ENCODE measurements at places on chromosomes 11 and 22. TPM values are rescaled to one million over a fixed set of nuclear protein-coding genes. Genes with fewer than 3 reads are reported as not detected.

The GAL gene
- total RNA-seq, result not detected

DNA sequence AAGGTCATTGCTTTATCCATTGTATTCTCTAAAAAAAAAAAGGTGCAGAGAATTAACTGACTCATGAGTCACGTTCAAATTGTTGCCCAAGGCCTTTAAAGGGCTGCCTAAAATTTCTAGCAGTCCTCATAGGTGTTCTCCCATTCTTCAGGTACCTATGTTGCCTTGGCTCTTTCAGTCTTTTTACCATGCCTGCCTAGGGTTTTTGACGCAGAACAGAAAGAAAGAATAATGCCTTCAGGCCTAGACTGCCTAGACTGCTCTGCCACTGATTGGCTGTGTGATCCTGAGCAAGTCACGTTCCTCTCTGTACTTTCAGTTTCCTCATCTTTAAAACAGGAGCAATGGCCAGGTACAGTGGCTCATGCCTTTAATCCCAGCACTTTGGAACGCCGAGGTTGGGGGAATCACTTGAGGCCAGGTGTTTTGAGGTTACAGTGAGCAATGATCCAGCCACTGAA, 21.5 kb downstream of the CTSC start:
- no peak for DNase-seq

DNA sequence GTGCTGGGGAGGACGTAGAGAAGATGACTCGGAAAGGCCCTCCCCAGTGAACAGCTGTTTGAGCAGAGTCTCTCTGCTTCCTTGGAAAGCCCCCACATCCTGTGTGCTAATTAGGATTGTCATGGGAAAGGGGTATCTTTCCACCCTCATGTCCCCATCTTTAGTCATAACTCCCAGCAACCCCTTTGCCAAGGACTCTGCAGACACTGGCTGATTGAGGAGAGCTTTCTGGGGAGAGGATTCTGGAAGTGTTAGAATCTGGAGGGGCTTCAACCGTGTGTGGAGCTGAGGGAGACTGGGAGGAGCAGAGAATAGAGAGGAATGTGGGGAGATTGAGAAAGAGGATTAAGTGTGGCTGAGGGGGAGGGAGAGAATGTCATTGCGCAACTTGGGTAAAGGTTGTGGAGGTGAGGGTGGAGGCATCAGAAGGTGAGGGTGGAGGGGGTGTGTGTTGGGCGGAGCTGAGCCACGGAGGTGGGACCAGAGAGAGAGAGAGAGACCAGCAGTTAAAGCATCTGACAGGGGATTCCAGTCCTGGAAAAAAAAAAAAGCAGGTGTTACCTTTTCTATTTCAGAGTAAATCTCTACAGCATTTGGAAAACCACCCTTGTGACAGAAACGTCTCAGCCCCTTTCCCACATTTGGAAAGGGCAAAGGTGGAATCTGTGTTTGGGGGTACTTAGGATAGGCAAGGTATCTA, 2.2 kb downstream of the DTX4 start:
- DNase-seq, result no peak

DNA sequence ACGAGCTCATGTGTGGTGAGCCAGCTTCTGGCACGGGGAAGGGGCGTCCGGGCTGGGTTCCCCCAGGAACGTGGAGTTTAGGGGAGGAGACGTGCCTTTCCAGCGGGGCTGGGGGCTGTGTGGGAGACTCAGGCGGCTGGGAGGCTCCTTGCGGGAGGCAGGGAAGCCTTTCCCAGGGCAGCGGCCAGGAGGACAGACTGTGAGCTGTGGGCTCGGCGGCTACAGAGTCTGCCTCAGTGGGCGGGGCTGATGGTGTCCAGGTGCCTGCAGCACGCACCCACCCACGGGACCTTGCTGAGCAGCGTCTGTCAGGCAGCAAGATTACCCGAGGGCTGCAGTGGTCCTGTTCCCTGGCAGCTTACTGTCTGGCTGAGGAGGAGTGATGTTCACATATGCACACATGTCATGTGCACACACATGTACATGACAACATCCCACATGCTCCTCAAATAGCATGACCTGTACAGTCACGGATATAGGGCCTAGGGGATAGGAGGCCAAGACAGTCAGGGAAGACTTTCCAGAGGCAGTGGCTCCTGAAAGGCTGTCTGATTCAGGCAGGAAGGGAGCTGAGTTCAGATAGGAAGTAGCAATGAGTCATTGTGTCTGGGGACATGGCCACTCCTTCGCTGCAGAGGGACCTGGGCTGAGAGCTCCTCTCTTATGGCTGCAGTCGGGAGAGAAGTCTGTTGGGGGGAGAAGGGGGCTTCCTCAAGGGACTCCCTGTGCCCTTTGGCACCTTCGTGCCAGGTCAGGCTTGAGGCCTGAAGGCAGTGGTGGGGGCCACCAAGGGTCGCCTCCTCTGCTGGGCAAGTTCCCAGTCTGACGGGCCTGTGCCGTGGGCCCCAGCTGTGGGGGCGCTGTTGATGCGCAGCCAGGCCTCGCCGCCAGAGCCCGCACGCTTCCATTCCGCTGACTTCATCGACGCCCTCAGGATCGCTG, 23.3 kb upstream of the PPP6R3 start:
- DNase-seq, result no peak

GRCh38 chr11:81700076-81700475, 1033.6 kb downstream of the FAM181B start:
- DNase-seq, result no peak

GRCh38 chr11:12526789-12527188, 147.4 kb upstream of the TEAD1 start:
- no peak for DNase-seq

DNA sequence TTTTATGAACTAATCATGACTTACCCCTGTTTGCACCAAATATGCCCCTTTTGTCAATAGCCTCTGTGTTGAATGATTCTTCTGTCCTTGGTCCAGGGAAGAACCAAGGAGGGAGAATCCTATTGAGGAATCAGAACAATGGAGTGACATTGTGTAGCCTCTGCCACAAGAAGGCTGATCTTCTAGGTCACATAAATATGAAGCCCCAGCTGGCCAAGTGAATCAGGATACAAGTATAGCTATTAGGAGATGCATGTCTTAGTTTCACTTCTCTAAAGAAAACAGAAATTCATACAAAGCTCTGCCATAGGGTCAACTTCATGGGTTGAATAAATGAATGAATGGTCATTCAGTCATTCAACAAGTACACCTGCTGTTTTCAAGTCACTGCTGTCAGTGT, 118.2 kb upstream of the BLID start:
- no peak for DNase-seq

DNA sequence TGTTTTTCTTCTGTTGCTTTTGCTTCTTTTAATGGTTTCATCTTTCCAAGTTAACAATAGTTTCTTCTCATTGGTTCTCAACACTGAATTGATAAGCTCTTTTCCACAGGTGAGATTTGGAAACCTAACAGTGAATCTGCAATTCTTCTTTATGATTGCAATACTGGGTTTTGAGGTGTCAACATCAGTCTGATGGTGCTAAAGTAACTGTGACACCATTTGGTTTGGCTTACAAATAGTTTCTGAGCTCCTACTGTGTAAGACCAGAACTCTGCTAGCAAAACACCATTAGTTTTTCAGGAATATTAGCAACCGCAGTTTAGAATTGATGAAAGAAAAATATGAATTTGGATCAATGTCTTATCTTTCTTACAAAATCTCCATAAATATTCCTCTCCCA, 58.6 kb downstream of the MAML2 start:
- DNase-seq, result no peak

The FIBIN gene
- not detected for total RNA-seq

All from activated naive CD8-positive, alpha-beta T cell treated with anti-CD3 and anti-CD28 coated beads, Interleukin-2, amount 10 ng/mL, durations not matched to agents 7 days and 5 days (primary cell).